ENCODE measurements at places on chromosomes 7 and 10.

- DNase-seq = no peak
Observed at GRCh38 chr10:86109421-86109820, 257.2 kb downstream of the GRID1 start.

DNA sequence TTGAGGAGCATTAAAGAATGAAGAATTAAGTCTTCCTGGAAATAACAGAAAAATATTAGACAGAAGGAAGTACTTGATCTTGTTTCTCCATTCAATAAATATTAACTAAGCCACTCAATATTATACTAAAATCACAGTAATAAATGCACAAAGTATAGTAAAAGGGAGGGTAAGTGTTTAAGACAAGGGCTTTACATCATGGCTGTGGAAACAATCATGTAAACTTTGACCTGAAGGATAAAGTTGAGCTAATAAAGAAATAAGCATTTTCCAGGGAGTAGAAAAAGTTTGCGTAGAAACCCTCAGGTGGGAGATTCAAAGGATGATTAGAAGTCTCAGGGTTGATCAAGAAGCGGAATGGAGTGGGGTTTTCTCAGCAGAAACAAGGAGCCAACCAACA is 78.2 kb downstream of the SEMA3C start:
- no peak for DNase-seq

DNA sequence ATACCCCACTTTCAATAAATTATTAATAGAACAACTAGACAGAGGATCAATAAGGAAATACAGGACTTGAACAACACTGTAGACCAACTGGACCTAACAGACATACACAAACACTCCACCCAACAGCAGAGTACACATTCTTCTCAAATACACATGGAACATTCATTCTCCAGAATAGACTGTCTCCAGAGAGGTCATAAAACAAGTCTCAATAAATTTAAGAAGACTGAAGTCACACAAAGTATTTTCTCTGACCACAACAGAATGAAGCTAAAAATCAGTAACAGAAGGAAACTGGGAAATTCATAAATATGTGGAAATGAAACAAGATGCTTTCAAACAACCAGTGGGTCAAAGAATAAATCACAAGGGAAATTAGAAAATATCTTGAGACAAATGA is 119.8 kb downstream of the SMURF1 start:
- DNase-seq = no peak

- no peak for DNase-seq
Observed at GRCh38 chr10:36236931-36237330, 594.8 kb upstream of the FZD8 start.

DNA sequence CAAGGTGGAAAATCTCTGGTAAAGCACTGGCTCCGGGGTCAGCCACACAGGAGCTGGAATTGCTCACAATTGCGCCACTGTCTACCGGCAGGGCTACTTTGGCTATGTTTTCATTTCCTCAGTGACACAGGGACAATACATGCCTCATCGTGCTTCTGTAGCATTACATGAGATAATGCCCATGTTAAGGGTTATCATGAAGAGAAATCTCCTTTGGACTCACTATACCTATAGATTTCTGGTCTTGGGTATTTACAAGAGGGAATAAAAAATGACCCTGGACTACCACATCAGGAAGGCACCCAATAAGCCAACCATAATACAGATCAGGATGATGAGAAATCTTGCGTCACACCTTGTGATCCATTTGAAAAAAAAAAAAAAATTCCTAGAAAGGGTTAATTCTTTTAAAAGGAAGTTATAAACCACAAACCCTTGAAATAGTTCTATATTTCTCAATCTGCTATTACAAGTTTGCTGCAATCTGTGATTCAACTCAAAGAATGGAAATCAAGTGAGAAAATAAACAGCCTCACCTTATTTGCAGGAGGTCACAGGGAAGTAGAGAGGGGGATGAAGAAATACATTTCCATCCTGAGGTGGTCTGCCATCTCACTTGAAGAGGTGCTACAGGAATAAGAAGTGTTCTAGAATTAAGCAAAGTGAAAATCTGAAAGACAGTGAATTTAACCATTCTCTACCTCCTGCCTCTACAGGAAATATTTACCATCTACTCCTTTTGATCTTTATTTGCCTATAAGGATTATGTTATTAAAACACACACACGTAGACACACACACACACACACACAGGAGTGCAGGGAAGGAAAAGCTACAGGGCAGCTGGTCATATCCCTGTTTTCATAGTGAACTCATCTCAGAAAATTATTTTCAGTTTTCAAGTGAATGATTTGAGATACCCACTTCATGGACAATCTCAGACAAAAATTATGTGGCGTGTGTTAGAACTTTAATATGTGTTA is 231.3 kb upstream of the CELF2 start:
- DNase-seq = peak; percentile 87

- no peak for DNase-seq
Observed at GRCh38 chr10:126372396-126372795, 15.9 kb downstream of the ADAM12 start.

DNA sequence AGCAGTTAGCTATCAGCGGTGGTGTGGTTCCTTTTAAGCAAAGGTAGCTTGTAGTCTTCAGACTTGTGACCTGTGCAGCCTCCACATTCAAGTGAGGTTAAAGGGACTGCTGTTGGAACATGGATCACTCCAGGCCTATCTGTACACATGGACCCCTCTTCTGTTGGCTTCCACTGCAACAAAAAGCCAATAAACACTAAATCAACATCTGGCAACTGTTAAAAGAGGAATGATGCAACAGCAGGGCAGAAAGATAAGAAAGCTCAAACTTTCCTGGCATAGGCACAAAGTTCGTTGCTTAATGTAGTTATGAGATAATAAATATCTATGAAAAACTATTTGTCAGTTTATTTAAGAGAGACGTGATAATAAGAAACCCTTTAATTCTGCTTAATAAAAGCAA is 4.0 kb upstream of the MINPP1 start:
- DNase-seq = peak; percentile 61

GRCh38 chr10:125009661-125010161 is 67.8 kb downstream of the ZRANB1 start:
- no peak for DNase-seq

- peak; percentile 80 for DNase-seq
Observed at GRCh38 chr10:119652361-119652730, 1.2 kb downstream of the BAG3 start.
